ENCODE measurements at places on chromosomes 16 and 17.

DNA sequence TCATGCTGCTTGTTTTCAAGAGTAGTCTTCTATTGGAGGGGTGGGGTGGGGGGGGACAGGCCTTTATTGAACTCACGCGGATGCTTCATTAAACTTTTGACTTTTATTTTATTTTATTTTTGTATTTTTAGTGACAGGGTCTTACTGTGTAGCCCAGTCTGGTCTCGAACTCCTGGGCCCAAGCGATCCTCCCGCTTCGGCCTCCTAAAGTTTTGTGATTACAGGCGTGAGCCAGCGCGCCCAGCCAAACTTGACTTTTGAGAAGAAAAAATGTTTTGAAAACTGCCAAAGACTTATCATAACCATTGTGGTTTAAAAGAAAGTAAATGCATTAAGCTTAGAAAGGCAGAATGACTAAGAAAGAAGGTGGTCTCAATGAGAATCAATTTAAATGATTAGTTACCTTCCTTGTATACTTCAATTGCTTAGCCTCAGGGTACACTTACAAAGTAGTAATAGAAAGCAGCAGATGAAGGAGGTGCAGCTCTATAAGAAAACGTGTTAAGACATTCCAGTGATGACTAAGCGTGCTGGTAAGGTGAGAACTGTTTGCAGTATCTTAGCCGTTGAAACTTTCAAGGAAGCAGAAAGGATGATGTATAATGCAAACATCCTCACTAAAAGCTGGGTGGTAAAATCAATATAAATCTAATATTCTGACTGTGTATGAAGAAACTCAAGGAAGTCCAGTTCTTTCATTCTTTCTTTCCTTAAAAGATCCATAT is 1.2 kb downstream of the AP2B1 start:
- no peak for DNase-seq

GRCh38 chr16:64481497-64481896 is 640.4 kb downstream of the CDH11 start:
- no peak for DNase-seq

DNA sequence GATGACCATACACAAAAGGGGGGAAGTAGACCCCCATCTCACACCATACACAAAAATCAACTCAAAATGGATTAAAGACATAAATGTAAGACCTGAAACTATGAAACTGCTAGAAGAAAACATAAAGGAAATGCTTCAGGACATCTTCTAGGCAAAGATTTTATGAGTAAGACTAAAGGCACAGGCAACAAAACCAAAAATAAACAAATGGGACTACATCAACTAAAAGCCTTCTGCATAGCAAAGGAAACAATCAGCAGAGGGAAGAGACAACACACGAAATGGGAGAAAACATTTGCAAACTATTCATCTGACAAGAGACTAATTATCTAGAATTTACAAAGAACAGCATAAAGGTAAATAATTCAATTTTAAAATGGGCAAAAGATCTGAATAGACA is 152.1 kb downstream of the AXIN2 start:
- DNase-seq, result no peak

DNA sequence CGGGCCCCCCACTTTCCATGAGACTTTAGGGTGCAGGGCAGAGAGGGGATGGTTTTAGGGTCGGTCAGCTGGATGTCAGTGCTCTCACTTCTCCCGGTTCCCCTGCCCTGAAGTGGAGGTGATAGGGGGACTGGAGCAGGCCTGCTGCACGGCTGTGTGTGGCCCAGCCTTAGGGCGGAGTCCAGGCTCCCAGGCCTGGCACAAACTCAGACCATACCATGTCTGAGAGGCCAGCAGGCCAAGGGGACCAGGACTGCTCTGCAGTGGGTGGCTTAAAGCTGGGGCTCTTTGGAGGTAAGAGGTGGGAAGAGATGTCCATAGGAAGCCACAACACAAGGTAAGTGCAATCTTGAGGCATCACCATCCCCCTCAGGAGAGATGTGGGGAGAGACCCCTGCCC is 8.3 kb downstream of the TFAP4 start:
- DNase-seq, result no peak

DNA sequence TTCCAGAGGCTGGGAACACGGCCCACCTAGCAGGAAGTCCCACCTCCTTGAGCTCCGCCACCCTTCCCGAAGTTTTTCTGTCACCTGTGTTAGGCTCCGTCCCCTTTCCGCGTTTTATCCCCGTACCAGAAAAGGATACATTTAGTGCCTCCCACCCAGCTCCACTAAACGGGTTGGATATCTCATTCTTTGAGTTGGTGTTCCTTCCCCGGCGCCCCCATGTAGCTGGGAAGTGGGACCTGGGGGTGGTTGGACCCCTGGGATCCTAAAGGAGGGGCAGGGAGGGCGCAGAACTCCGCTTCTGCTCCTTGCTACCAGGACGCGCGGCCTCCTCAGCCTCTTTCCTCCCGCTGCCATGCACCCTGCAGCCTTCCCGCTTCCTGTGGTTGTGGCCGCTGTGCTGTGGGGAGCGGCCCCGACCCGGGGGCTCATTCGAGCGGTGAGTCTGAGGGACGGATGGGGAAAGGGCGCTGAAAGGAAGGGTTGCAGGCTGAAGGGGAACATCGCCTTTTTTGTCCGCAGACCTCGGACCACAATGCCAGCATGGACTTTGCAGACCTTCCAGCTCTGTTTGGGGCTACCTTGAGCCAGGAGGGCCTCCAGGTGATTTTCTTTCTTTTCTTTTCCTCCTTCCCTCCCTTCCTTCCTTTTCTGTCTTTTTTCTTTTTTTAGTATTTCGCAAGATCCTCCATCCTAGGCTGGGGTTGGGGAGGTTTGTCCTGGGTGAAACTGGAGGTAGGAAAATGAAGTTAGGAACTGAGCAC is 669 bp downstream of the RNF167 start:
- DNase-seq, result no peak

DNA sequence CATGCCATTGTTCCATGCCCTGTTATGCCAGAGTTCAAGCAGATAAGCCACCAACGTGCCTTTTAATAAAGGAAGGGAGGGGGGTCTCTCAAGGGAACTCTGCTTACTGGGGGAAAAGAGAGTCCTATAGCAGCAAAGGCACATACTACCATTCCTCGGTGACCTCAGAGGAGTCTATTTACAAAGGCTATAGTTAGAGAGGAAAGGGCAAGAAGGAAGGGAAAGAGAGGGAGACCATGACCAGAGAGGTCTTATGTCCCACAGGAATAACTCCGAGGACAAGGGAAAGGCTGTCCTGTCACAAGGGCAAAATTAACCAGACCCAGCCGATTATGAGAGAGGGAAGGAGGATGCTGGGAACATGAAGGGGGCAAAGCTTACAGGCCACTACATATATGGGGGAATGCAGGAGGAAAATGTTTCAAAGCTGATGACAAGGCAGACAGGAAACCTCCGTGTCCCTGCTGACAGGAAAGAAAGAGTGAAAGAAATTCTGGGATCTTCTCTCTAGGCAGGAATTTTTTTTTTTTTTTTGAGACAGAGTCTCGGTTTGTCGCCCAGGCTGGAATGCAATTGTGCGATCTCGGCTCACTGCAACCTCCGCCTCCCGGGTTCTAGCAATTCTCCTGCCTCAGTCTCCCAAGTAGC is 51.5 kb downstream of the HIC1 start:
- DNase-seq, result no peak

GRCh38 chr17:68821860-68822696 is 133.1 kb downstream of the ABCA8 start:
- no peak for DNase-seq

DNA sequence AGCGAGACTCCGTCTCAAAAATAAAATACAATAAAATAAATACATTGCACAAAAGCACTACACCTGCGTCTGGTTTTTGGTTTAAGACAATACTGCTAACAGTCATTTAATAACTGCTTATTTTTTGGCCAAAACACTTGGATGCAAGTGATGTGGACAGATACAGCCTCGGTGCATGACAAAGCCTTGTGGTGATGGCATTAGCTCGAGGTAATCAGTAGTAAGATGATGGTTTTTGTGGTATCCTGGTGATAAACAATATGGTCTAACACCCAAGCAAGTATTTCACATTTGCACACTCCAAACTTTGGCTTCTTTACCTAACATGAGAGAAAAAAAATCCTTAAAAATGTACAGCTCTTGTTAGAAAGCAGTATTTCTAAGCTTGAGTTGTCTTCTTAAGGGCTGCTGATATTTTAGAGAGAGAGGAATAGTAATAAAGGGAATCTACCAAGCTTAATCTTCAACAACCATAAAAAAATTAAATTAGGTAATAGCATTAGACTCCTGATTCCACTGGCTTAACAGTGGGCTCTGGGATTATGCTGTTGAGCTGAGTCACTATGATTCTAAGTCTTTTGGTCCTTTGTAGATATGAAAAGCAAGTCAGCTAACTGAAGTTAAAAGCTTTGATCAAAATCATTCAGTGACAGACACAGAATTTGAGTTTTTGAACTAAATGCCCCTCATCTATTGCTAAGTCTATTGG is 111.1 kb downstream of the VPS53 start:
- DNase-seq, result no peak

- no peak for DNase-seq
Measured at GRCh38 chr16:30941600-30942425, 7.1 kb upstream of the ORAI3 start.

- no peak for DNase-seq
Measured at GRCh38 chr17:9024497-9024896, 3.2 kb downstream of the NTN1 start.

DNA sequence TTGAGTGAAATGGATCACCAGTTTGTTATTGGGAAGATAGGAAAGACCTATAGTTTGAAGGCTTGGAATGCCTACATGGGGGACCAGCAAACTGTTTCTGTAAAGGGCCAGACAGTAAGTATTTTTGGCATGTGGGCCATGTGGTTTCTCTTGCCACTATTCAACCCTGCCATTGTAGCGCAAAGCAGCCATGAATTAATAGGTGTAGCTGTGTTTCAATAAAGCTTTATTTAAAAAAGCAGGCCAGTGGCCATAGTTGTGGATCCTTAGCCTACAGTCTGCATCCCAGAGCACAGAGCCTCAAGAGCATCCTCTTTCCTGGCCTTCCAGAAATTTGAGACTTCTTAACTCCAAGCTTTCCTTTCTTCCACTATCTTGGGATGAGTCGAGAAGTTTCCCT is 29.3 kb downstream of the ABAT start:
- no peak for DNase-seq

DNA sequence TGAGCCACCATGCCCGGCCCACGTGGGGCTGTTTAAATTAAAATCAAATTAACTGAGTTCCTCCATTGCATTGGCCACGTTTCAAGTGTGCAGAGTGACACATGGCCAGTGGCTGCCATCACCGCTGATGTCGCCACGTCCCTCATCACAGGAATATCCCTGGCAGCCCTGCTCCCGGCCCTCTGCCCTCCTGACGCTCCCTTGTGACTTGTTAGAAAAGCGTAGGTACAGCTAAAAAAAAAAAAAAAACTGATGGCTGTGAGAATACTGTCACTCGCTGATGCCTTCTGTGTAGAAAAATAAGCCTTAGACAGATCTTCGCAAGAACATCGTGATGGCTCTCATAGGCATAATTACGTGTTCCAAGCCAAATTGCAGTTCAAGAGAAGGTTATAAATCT is 21.7 kb downstream of the CARHSP1 start:
- no peak for DNase-seq

- DNase-seq, result no peak
Measured at GRCh38 chr16:3835089-3835602, 45.4 kb downstream of the CREBBP start.

GRCh38 chr17:41939044-41939692 is 8.8 kb downstream of the ODAD4 start:
- no peak for DNase-seq

GRCh38 chr17:14739656-14740431 is 439.0 kb downstream of the HS3ST3B1 start:
- DNase-seq, result no peak

DNA sequence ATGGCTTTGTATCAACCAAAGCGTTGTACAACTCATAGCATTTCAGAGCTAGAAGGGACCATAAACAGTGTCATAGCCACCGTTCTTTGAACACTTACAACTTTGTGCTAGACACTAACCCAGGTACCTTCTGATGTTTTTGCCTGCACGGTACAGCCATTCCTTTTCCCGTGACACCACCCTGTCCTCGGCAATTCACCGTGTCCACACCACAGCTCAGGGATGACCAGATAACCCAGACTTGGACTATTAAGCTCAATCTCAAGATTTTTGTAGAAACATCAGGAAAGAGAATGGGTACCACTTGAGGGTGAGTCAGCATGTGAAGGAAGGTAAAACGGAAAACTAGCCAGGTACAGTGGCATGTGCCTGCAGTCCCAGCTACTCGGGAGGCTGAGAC is 9.8 kb upstream of the CBFB start:
- DNase-seq, result no peak

DNA sequence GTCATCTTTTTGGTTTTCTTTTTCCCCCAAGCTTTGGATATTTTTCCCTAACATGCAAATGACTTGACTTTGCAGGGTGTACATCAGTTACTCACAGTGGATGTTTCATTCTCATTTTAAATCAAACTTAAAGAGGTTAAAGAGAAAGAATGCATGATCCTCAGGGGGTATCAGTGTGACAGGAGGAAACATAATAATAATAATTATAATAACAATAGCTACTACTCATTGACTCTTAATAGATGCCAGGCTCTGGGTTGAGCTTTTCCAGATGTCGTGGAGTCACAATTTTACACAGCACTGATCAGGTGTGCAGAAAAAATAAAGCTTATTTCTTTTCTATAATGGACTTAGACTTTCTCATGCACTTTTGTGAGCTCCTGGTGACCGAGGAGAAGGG is 157.2 kb upstream of the CACNG3 start:
- no peak for DNase-seq

DNA sequence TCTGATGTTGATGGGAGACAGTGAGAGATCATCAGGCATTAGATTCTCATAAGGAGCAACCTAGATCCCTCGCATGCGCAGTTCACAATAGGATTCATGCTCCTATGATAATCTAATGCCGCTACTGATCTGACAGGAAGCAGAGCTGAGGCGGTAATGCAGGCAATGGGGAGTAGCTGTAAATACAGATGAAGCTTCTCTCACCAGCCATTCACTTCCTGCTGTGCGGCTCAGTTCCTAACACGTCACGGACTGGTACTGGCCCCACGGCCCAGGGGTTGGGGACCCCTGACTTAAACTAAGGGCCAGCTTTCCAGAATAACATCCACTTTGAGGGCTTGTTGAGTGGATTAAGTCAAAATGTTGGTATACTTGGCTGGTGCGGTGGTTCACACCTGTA is 2.6 kb upstream of the TMEM219 start:
- no peak for DNase-seq

- no peak for DNase-seq
Measured at GRCh38 chr17:76793775-76794174, 55.9 kb downstream of the MFSD11 start.

GRCh38 chr16:70781800-70782199 is 19.2 kb downstream of the VAC14 start:
- no peak for DNase-seq

Measured in KG1 (cell line).